ENCODE measurements at places on chromosomes 13 and 19.

DNA sequence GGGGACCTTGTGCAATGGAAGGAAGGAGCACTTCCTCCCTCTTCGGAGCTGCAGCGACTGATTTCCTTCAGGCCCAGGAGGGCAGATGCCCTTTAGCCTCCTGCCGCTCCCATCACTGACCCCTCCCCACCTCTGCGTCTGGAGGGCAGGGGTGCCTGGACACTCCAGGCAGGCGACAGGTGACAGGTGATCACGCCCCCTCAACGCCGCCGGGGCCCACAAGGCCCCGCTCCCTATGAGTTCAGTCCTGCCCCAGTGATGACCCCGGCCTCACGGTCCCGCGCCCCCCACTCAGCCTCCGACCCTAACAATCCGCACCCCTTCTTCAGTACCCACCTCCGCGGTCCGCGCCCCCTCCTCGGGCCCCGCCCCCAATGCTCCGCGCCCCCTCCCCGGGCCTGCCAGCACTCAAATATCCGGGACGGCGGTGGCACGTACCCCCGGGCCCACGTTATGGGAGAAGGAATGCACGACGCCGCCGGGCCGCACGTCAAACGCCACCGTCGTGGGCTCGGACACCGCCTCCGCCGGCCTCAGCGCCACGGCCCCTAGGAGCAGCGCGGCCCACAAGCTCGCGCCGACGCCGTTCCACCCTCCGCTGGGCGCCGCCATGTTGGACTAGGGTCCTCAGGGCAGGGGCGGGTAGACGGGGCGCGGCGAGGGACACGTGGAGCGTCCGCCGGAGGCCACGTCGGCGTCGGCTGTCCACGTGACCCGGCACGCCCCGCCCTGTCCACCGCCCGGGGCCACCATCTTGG is at the start of gene MYDGF:
MYDGF (minus strand) TSS at position 620 of the 758 bp plus-strand sequence; CDS start at position 612, 8 bp downstream.
- DNase-seq, result peak; percentile 94

GRCh38 chr13:101639711-101640110 is 187.2 kb downstream of the ITGBL1 start:
- no peak for DNase-seq

GRCh38 chr13:52615812-52616211 is 26.4 kb upstream of the HNRNPA1L2 start:
- DNase-seq, result no peak

DNA sequence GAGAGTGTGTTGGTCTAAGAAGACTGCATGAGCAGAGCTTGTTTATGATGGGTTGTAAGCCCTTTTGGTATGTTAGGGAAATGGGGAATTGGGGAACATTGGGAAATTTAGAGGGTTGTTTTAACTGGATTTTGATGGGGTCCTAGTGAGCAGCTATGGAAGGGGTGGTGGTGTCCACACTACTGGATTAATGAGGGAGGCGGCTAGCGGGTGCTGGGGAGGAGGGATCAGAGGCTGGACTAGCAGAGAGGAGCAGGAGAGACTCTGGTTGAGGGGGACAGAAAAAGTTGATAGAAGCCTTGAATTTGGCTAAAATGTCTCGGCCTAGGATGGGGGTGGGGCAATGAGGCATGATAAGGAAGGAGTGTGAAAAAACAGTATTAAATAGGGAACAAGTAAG is 1369.1 kb downstream of the UQCRFS1 start:
- no peak for DNase-seq

- no peak for DNase-seq
These were observed 2.2 kb upstream of the SPRYD7 start for GRCh38 chr13:49938314-49938713.

- DNase-seq, result no peak
These were observed 857 bp upstream of the MAP2K7 start for GRCh38 chr19:7902796-7903243.

DNA sequence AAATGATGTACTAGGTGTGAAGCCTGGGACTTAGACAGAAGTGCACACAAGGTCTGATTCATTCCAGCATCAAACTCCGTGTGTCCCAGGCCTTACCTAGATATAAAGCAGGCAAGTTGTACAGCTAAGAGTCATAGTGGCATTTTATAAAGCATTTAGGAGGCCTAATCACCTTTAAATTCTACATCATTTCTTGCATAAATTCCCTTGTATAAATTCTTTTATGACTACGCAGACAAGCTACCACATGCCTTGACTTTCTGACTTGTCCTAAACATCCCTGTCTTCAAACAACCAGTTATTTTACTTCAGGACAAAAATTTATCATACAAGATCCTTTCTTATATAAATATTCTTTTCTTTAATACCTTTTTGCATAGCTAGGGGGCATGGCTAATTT is 22.5 kb downstream of the TMEM255B start:
- DNase-seq, result no peak

DNA sequence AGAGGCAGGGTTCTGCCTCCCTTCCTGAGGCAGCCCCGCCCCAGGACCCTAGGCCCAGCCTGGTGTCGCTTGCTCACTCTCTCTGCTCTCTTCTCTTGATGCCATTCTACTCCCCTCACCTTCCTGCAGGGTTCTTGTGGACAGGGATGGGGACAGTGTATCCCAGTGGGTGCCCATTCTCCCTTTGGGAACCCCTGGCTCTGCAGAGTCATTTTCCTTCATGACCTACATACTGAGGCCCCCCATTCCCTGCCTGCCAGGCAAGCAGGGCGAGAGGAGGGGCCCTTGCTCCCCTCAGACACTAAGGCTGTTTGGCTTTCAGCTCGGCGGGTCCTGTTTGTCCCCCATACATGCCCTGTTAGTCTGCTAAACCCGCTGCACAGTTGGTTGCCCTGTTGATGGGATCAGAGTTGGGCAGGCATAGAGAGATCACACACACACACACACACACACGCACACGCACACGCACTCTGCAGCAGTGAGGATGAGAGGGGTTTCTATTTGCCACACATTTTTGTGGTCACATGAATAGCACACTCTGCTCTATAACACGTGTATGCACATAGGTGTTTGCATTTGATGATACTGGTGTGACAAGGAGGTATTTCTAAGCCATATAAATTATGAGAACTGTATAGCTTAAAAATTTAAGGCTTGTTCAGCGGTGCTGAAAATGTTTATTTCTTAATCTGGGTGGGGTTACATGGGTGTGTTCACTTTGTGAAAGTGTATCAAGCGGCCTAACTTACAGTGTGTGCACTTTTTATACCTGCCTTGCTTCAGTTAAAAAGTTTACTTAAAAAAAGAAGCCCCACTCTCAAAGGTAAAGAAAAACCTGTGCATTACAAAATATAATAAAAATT is 20.3 kb downstream of the NFIX start:
- DNase-seq, result peak; percentile 64

DNA sequence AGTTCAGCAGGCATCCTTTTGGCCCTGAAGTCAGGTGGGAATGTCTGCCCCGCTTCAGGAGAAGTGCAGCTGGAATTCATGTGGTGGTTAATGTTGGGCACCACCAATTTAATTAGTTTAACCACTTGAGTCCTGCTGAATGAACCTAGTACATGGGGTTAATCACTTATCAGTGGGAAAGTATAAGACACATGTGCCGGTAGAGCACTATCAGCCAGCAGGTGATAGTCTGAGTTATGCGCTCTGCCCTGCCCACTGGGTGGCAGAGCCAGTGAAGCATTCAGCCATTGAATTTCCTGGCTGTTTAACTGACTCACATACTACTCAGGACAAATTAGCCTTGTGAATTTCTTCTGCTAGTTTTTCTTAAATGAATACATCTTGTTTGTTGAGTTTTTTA is 789.7 kb upstream of the PRR20A start:
- no peak for DNase-seq

All from eye (tissue), 1 donor.